Activated CD4-positive, alpha-beta memory T cell treated with anti-CD3 and anti-CD28 coated beads, Interleukin-2, amount 10 ng/mL, durations not matched to agents 7 days and 5 days (primary cell): ENCODE measurements at places on chromosomes 7 and 10. TPM values are rescaled to one million over a fixed set of nuclear protein-coding genes. Genes with fewer than 3 reads are reported as not detected.

DNA sequence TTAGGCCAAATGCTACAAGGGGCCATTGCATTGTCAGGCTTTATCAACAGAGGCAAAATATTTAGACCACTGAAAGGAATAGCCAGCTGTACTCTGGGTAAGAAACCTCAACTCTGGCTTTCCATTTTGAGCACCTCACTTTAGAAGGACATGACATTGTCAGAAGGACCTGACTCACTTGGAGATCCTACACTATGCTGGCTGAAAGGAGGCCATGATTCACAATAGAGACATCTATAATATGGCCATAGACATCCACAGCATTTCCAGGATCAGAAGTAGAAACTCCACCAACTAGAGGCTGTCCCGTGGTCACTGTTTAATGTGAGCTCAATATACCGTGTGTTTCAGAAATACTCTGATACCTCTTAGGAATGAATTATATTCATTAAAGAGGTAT, 140.9 kb downstream of the BTAF1 start:
- no peak for DNase-seq
- H3K27me3 ChIP-seq: no peaks in the 10 kb centered on the region
- no peaks in the 10 kb centered on the region for H3K4me1 ChIP-seq
- no peaks in the 10 kb centered on the region for H3K36me3 ChIP-seq
- no peak overlapping the region for H3K27ac ChIP-seq

- no peaks in the 10 kb centered on the region for H3K36me3 ChIP-seq
- H3K27me3 ChIP-seq: peaks cover 5% of the 10 kb centered on the region
- H3K4me3 ChIP-seq: no peak overlapping the region
- H3K4me1 ChIP-seq: peaks cover 3% of the 10 kb centered on the region
These were observed 145.9 kb upstream of the WNT16 start for GRCh38 chr7:121182902-121183301.

GRCh38 chr10:299969-300368, 164.7 kb downstream of the ZMYND11 start:
- H3K27me3 ChIP-seq: no peaks in the 10 kb centered on the region
- H3K36me3 ChIP-seq: no peaks in the 10 kb centered on the region
- no peak for DNase-seq

DNA sequence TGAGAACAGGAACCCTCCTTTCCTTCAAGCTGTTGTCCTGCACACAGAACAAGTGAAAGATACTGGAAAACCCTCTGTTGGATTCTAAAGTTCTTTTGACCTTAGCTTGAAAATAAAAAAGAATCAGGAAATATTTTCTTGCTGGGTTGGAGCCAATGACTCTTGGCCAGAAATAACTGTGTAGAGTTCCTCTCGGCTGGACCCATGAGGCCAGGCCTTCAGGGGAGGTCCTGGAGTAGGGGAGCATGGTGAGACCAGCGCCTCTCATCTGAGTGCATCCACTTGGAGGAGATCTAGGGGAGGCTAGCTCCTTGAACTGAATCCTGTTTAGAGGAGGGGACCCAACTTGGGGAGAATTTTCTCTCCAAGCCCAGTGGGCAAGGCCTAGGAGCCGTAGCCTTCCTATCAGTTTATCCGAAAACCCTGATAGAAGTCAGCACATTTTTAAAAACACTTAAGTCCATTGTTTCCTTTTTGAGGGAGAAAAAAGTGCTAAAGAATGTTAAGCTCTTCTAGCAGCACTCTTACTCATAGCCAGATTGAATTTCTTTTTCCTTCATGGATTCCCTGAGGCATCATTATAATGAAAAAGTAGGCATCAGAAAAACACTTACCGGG, 635.7 kb upstream of the ANKRD30A start:
- no peaks in the 10 kb centered on the region for H3K27me3 ChIP-seq
- DNase-seq: no peak
- no peaks in the 10 kb centered on the region for H3K4me1 ChIP-seq
- no peak overlapping the region for H3K27ac ChIP-seq

The GPER1 gene
- 0.15 TPM for total RNA-seq

DNA sequence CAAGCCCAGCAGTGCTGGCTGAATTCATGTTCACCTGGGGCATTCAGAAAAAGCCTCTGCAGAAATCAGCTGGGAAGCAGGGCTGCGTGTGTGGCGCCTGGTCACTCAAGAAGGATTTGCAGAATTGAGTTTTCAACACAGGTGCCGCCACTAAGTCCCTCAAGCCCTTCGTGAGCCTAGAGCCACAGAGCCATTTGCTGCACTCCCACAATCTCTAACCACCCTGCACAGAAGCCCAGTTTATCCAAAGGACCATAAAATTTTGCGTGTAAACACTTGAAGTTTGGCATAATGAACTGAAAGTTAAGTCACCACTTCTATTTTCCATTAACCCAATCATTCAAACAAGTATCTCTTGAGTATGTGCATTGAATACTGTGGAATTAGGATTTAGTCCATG, 136.2 kb downstream of the DIP2C start:
- no peaks in the 10 kb centered on the region for H3K36me3 ChIP-seq
- H3K4me1 ChIP-seq: peaks cover 5% of the 10 kb centered on the region
- no peak overlapping the region for H3K4me3 ChIP-seq
- H3K27ac ChIP-seq: no peak overlapping the region
- peaks cover 3% of the 10 kb centered on the region for H3K27me3 ChIP-seq

The CDHR3 gene
- 1.4 TPM for total RNA-seq

The DNAJC12 gene
- total RNA-seq: 6.1 TPM
